ENCODE measurements at places on chromosomes 12 and 14.
A peak's percentile ranks its signal among the peaks of the same experiment; 100 is the strongest.

- DNase-seq: no peak
Observed at GRCh38 chr12:112822056-112822455, 30.5 kb downstream of the RPH3A start.

DNA sequence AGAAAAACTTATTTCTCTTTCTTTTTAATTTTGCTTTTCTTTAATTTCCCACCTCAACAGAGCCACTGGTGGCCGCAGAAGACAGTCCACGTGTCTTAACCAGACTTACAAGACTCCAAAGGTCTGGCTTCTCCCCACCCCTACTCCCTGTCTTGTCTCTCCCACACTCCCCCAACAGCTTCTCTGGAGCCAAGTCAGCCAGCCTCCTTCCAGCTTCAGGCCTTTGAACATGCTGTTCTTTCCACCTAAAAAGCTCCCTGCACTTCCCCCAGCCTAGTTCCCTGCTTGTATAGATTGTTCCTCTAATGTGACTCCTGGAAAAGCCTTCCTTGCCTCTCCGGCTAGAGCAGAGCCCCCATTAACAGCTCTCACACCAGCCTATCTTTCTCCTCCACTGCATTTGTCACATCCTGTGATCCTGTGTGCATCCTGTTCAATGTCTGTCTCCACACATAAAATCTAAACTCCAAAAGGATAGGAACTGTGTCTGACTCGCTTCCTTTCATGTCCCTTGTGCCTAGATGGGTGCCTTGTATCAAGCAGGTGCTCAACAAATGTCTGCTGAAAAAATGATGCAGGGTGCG is 7.8 kb upstream of the DYNLL1 start:
- no peak for DNase-seq

DNA sequence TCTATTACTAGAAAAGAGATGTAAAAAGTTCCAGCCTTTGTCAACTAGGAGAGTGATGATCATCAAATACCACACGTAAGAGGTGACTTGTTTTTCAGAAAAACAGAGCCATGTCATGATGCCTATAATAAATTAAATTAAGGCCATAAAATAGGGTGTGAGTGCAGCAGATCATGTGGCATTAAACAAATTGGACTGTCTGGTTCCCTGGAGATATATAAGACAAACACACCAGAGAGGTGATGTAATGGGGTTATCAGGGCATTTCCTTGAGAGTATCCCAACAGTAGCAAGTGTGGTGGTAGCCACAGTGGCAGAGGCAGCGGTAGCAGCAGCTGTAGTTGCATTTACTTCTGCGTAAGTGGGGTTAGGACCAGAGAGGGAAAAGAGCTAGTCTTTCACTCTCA is 14.6 kb upstream of the GALNT6 start:
- DNase-seq: no peak

GRCh38 chr14:90518069-90518940 is 121.5 kb downstream of the CALM1 start:
- no peak for DNase-seq

- DNase-seq: no peak
Observed at GRCh38 chr12:24328261-24328660, 378.8 kb upstream of the SOX5 start.

DNA sequence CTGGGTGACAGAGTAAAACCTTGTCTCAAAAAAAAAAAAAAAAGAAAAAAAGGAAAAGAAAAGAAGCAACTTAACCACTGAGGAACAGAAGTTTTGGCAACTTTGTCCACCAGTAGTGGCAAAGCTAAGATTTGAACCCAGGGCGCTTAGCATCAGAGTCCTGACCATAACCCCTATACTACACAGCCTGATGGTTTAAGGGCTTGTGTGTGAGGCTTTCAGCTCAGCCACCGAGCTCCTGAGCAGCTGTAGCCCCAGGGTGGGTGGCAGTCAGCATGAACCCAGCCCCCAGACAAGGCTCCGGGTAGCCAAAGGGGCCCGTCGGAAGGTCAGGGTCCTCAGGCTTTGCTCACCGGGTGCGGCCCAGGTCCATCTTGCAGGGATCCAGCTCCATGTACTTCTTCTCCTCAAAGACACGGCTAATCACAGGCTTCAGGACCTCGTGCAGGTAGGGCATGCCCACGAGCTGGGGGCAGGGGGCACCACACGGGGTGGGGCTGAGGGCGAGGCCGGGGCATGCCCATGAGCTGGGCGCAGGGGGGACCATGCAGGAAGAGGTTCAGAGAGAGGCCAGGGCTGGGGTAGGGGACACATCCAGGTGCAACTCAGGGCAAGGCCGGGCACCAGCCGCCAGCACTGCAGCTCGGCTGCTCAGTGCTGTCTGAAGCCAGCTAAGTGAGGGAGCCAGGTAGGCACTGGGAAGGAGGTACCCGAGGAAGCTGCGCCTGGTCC is 20.9 kb downstream of the RASAL1 start:
- DNase-seq: no peak

DNA sequence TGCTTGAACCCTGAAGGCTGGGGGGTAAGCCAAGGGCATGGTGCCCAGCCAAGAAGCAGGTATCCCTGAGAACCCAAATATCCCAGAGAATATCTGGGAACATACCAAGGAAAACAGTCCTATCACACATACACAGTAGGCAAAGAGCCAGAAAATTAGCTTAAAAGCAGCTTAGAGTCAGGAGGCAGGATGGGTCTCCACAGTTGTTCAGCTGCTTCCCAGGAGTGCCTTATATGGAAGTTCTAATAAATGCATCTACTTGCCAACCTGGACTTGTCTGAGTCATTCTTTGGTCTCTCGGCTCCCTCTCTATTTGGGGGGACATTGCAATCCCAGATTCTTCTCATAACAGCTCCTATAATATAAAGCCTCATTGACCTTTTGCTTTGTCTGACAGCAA is 9.0 kb upstream of the GPR135 start:
- no peak for DNase-seq

- no peak for DNase-seq
Observed at GRCh38 chr14:73944432-73945158, 5.3 kb downstream of the FAM161B start.

- DNase-seq: peak; percentile 56
Observed at GRCh38 chr12:131830335-131830913, 2.2 kb downstream of the MMP17 start.

DNA sequence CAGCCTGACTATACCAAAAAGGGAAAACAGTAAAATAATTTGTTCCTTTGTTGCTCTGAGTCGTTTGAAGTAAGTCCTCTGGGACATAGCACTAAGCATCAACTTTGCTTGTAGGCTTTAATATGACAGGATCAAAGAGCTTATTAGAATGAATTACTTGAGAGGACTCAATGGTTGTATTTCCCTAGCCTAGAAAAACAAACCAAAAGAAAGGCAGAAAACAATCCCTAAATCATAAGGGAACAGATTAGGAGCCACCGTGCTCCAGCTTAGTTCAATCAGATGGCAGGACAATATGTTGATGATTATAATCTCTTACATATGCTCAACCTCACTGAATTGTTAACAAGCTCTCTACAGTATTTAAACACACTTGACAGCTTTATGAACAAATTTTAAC is 988.4 kb downstream of the FLRT2 start:
- DNase-seq: no peak

DNA sequence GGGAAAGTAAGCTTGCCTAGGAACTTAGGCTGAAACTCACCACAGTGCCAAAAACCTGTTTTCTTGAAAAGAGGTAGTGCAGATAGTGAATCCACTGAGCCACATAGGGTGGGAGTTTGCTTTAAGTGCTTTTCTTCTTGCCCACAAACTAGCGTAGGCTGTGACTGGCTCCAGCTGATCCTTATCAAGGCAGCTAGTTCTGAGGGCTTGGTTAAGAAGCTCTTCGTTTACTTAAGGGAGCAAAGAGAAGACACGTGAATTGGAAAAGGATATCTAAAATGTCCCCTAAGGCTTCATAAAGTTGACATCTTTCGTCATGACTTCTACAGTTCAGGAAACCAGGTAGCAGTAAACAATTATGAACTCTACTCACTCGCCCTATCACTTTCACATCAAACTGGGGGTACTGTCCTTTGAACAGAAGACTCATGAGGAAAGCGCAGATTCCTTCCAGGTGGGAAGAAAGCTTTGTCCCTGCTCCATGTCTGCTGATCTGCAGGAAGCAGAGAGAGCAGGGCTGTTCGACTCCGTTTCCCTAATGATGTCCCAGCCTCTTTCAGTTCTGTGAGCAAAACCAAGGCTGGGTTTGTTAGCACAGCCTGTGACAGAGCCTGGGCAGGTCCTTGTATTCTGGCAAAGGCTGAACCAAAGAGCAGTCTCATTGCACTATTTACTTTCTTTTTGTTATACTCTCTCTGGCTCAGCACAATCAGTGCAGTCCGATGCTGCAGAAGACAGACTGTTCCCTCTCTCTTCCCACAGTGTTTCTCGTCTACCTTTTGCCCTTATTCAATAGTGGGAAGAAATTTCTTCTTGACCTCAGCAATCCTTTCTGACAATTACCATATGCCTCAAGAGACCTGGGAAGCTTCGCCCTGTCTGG is 93.5 kb upstream of the ETV6 start:
- no peak for DNase-seq

GRCh38 chr12:56104815-56105608 is 653 bp downstream of the PA2G4 start:
- DNase-seq: peak; percentile 46

DNA sequence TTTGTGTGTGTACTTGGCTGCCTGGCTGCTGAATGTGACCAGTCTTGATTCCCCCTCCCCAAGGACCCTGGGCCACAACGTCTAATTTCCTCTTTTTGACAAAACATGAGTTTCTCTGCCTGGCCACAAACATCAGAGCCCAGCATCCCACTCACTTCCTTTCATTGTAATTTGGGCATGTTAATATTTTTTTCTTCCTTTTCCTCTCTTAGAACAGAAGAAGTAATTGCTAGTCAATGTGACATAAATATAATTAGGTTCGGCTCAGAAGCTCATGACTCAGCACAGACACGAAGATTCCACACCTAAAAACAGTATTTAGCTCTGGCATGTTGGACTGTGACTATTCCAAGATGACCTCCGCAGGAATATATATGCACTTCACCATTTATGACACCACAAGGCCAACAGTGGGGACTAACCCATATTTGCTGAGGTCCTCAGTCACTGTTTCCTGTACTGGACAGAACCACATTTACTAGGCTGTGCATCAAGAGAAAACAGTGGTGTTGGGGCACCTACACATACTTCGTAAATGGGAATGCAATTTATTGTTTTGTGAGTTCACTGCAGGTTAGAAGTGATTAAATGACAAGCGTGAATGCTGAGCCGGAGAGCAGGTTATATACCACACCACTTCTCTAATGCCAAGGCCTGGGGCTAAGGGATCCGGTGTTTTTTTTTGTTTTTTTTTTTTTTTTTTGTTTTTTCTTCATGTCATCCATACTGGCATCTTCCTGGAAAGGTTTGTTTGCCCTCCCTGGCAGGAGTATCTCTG is 4.2 kb downstream of the GSG1 start:
- no peak for DNase-seq

- DNase-seq: no peak
Observed at GRCh38 chr14:99418242-99418641, 62.4 kb downstream of the SETD3 start.

DNA sequence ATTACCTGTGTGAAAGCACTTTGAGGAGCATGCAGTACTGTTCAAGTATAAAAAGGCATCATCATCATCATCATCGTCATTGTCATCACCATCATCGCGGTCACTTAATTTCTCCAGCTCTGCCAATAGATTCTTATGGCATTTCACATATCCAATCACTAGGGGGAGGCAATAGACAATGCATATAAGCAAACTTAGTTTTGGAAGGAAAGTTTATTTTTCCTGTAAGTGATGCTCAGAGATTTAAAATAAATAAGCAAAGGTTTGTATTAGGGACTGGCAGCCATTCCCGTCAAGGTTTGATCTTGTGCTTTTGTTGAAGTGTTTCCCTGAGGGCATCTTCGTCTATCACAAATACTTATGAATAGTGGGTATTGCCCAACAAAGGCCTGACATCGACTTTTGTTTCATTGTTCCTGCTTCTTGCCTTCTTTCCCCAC is 127.4 kb downstream of the KTN1 start:
- peak; percentile 17 for DNase-seq

DNA sequence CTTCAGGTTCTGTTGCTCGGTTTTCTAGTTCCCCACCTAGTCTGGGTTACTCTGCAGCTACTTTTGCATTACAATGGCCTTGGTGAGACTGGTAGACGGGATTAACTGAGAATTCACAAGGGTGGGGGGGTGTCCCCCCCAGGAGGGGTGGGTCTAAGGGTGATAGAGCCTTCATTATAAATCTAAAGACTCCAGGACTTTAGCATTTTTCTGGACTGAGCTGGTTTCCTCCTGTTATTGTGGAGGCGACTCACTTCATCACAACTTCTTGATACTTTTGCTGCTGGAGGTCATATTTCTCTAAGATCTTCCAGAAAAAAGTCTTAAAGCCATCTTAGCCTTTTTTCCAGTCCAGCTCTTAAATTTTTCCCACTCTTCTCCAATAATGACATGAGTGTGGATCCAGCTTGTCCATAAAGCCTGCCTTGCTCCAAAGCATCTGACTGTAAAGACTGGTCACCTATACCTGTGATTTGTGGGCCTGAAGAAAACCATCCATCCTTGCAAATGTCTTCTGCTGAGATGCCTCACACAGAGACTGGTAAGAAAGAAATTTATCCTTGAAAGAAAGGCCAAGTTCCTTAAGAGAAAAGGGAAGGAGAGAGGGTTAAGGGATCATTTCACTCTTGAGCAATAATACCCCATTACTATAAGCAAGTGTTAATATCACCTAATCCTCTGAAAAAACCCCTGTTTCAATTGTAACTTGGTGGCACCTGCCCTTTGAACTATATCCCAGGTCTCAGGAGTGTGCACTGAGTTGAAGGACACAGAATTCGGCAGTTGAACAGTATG is 19.7 kb upstream of the SLC2A14 start:
- no peak for DNase-seq

DNA sequence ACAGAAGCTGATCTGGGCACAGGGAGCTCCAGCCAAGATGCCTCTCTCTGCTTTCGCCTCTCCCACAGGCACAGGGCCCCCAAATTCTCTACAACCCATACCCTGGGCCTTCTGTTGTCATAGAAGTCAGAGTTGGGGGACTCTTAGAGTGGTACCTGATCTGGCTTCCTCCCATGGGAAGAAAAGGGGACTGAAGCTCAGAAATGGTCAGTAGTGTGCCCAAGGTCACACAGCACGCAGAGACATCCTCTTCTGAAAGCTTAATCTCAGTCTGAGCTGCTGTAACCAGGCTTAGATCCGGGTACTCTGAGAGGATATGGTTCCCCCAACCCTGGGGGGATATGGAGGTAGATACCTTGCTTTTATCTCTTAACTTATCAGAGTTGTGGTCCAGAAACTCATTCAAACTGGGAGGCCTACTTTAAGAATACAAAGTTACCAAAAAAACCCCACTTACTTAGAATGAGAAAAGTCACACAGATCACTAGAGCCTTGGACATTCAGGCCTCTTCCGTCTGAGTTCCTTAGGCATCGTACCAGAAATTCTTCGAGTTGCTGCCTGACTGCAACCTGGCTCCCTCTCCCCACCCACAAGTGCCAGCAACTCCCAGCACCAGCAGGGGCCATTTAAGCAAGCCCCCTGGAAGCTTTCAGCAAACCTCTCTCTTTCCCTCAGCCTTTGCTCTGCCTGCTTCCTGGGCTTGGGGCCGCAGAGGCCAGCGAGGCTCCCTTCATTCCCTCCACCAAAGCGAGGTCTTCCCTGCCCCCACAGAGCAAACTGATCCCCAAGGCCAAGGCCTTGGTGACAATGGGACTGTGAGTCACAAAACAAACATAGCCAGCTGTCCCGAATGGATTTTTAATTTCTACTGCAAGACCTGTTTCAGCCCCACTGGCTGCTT is 13.9 kb downstream of the KRT7 start:
- DNase-seq: peak; percentile 54

All from GM12865 (cell line).